Left lobe of liver (tissue), 2 donors: ENCODE measurements at places on chromosomes 3 and 15.
A peak's percentile ranks its signal among the peaks of the same experiment; 100 is the strongest.

DNA sequence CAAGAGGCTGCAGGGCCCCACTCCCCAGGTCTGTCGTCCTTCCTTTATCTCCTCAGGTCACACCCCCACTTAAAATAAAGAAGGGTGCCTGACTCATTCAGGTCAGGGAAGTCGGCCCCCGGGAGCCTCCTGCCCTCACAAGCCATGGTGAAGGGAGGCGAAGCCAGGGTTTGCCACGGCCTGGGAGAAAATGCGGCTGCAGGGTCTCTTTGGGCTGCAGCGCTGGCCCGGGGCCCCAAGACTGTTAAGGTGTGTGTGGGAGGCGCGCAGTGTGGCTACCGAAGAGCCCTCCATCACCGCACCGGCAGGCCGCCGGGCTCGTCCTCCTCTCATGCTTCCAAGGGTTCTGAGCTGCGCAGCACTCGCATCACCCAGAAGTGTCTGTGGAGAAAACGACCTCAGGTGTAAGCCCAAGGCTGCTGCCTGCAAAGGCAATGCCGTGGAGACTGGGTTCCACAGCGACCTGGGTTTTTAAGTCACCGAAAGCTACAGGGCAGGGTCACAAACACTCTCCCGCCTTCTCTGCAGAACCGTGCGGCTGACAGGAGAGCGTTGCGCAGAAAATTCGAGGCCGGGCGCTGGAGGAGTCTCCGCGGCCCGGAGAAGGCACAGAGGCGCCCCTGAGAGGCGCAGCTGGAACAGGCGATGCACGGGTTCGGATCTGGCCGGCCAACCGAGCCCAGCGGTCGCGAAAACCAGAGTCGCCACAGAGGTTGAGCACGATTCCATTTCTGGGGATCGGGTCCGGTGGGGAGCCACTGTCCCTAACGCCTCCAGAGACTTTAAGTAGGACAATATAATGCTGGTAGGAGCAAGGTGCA is 8.7 kb downstream of the FOXL2 start:
- no peak for DNase-seq

DNA sequence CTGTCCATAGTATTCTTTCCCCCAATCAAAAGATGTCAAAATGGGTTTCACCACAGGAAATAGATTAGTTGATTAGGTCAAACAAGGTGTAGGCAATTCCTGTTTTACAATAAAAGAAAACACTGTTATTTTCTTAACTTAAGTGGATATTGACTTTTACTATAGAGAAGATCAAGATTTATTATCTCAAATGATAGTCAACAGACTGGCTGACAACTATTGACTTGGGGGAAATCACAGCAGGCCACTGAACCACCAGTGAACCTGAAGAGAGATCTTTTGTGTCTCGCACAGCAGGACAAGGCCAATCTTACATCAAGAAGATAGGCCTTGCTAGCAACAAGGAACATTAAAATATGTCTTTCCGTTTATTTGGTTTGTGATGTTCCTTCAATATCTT is 1187.6 kb downstream of the SI start:
- no peak for DNase-seq

GRCh38 chr3:184693011-184693975 is 18.6 kb downstream of the MAGEF1 start:
- no peak for DNase-seq

- peak; percentile 41 for DNase-seq
These were observed 19.9 kb downstream of the ALDH1L1 start for GRCh38 chr3:126160243-126161210.
